Iris pigment epithelial cell (primary cell): ENCODE measurements at places on chromosomes 6 and 20.

- no peak for DNase-seq
These were observed 24.4 kb upstream of the ARID1B start for GRCh38 chr6:156752666-156753301.

- DNase-seq = no peak
These were observed 41.6 kb upstream of the NOX3 start for GRCh38 chr6:155497273-155497672.

DNA sequence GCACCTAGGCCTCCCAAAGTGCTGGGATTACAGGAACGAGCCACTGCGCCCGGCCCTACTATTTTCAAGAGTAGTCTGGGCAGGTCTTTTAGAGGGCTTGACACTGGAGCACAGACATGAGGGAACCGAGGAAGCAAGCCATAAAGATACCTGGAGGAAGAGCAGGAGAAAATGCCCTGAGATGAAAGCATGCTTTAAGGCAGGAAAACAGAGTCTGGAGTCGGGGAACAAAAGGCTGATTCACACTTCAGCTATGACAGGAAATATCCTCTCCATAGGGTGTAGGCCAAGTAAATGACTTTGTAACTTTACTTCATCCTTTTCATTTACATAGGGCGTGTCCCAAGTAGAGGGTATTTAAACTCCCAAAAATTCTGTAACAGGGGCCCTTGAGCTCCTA, 4.3 kb upstream of the SERINC3 start:
- peak; percentile 51 for DNase-seq

DNA sequence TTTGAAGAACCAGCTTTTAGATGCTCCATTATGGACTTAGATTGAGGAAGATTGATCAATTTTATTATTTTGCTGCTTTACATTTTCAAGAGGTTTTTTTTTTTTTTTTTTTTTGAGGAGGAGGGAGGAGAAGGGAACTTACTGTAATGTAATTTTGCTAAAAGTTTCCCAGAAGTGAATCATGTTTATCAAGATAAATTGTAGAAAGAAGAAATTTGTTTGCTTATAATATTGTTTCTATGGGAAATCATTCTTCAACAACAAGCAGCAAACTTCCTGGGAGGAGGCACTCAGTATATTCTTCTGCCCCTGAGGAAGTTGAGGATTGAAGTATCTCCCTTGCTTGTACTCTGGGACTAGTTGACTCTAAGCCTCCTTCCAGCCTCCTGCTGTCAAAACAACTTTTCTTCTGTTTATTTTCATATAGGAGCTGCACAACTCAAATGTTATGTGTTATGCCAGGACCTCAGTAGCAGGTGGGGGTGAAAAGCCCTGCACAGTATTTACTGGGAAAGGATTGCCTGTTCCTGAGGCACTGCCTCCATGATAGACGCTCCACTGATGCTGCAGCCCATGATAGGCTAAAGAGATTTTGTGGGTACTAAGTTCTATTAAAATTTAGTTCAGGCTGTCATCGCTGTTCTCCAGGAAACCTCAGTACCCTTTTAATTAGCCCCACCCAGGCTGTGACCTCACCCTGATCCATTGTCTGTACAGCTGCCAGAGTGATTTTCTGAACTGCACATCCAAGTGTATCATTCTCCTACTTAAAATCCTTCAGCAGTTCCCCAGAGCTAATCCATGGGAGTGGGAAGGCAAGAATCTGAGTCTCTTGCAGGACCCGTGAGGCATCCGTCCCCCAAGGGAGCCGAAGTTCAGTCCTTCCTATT, 51.9 kb downstream of the CARMIL1 start:
- no peak for DNase-seq

GRCh38 chr20:38139977-38140753, 24.9 kb downstream of the TGM2 start:
- DNase-seq = peak; percentile 77

GRCh38 chr6:113347436-113347835, 509.7 kb upstream of the MARCKS start:
- peak; percentile 52 for DNase-seq

DNA sequence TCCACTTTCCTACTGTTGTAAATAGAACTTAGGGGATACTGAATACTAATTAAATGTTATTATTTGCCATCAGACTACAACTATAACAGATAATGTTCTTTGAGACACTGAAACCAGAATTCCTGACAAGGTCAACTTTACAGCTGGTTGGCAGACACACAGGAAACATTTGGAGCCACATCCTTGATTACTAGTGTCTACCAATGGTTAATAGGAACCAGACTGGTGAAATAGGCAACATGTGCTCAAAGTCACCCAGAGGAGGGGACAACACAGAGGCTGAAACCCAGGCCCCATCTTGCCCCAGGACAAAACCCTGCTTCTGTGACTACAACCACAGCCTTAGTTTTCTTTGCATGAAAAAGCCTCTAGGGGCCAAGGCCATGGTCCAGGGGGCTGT, 47.8 kb upstream of the NT5E start:
- no peak for DNase-seq

GRCh38 chr6:2314641-2315040, 69.2 kb upstream of the GMDS start:
- DNase-seq = no peak

GRCh38 chr6:145247692-145248419, 487.5 kb downstream of the EPM2A start:
- DNase-seq = peak; percentile 97

DNA sequence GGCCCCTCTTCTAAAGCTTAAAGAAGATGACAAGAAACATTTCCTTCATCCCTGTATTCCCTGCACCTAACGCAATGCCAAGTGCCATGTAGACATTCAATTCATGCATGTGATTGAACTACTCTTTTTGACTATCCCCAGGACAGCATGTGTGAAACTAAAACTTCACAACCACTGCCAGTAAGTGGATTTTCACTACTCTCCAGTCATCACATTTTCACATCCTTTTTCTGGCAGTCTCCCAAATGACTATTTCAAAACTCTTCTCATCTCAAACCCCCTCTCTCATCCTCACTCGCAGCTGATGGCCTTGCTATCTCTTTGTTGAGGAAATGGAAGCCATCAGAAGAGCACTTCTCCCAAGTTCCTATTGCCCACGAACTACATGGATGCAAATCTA, 122.6 kb downstream of the OPRM1 start:
- DNase-seq = no peak

DNA sequence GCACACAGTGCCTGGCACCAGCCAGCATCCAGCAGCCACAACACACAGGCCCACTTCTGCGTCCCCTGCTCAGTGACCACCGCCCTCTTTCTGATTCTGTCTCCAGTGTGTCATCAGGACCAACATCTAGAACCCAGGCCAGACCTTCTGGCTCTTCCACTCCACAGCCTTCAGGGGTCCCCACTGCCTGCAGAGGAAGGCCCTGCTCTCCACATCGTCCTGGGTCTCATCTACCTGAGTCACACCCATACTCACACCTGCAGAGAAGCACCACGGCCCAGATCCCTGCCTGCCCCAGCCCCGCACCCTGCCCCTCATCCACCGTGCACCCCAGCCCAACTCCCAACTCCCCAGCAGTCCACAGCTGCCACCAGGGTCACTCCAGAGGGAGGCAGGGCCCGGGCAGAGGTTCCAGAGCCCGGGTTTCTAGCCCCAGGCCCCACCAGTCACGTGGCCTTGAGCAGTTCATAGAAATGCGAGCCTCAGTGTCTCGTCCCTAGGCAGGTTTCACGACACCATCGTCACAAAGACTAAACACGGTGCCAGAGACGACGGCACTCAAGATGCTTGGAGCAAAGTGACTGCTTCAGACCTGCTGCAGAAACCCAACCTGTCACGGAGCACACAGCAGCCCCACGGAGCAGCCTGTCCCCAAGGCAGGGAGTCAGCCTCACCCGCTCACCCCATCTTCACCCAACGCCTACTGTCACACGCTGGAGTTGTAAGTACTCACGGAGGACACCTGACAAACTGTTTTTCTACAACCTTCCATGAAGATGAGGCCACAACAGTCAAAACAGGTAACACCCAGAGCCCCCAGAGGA, 16.1 kb downstream of the TAF4 start:
- no peak for DNase-seq

DNA sequence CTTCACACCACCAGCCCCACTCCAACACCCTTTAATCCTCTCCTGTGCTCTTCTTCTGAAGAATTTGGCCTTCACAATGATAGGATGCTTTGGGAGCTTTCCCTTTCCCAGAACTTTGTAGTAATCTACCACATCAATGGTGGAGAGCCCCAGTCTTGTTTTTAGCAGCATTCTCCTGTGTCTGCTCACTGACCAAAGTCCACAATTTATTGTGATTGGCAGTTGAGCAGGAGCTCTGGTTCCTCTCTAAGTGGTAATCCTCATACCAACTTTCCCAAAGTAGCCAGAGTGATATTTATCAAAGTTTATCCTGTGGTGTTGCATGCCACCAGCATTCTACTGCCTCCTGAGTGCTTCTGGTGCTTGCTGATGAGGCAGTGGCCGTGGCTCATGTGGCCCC, 29.0 kb upstream of the OPN5 start:
- no peak for DNase-seq

DNA sequence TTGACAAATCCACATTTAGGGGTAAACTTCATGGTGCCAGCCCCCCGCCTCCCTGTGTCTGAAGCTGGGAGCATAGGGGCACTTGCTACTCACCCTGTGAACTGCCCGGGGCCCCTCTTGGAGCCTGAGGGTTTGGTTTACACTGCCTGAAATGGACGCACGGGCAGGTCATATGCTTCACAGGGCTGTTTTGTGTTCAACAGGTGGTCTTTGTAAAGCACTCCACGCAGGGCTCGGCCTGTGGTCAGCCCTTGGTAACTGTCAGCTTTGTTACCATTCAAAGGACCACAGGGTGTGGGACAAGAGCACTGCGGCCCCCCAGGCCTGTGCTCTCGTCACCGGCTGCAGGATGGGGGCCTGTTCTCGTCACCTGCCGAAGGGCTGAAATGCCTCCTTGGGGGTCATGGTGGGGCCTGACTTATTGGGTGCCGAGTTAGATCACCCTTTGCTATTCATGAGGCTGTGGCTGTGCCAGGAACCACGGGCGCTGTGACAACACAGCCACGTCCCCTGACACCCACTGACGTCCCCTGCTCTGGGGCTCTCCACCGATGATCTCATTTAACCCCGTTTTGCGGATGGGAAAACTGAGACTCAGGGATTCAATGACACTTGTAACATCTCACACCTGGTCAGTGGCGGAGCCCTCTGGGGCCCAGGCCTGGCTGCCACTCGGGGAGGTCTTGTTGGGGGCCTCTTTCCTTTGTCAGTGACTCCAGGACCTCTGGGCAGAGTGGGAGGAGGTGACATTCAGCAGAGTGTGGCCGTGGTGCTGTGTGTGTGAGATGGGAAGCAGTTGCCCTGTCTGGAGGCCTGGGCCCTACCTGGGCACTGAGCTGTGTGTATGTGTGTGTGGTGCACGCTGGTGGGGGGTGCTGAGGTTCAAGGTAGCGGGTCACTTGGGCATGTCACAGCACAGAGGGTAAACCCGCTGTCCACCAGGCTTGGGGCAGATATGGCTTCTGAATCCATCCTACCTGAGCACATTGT, 24.9 kb downstream of the ZBP1 start:
- no peak for DNase-seq

DNA sequence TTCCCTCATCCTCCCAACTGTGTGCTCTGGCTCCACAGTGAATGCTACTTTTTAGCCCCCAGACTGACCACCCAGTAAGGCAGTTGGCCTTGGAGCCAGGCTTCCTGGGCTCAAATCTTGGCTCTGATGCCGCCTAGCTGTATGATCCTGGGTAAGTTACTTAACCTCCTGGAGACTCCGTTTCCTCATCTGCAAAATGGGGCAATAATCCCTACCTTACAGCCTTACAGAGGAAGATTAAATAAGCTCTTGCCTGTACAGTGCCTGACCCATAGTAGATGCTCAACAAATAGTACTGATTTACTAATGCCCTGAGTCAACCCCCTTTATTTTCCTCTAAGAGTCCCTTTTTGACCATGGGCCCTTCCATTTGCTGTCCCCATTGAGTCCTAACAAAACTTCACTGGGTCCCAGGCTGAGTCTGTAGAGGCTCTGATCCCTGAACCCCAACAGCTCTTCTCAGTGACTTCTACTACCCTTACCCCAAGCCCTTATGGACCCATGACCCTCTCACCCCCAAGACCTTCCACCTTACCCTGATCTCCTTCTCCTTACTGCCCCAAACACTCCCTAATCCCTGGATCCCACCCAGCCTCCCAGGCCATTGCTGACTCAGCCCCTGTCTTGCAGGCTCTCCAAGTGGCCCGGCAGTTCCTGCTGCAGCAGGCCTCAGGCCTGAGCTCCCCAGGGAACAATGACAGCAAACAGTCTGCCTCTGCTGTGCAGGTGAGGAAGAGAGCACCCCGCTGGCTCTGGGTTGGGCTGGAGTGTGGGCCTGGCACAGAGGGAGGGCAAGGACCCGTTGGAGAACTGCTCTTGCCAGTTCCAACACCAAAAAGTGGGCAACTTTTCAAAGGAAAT, 31.4 kb downstream of the FOXP4 start:
- DNase-seq = peak; percentile 52

DNA sequence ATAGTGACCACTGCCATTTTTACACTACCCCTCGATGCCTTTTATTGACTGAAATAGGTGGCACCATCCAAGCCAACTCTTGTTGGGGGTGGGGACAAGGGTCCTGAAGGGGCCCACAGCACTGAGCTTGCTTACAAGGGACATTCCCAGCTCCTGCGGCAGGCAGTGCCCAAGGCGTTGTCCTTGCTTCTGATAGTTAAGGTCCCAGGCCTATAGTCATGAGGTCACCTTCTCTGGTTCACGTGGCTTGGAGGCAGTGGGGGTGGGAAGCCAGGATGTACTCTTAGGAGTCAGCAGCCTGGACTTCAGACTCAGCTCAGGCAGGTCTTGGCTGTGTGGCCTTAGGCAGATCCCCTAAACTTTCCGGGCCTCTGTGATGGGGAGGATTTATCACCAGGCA, 48.6 kb downstream of the TOX2 start:
- peak; percentile 67 for DNase-seq

DNA sequence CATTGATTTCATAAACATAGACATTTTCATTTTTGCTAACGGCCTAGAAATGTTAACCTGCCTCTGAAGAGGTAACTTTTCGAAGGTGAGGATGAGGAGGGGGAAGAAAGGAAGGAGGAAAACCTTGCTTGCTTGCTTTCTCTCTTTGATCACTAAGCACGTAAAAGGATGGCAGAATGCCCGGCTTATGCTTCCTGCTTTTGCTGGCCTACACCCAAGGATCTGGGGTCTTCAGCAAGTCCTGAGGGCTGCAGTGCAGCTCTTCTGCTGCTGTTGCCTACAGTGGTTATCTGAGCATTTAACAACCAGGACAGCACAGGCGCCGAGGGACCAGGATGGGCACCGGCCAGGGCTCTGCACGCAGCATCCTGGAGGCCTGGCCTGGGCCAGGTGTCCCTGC, 150.8 kb upstream of the TAB2 start:
- peak; percentile 31 for DNase-seq

GRCh38 chr6:131001111-131001736, 61.8 kb downstream of the EPB41L2 start:
- DNase-seq = no peak

DNA sequence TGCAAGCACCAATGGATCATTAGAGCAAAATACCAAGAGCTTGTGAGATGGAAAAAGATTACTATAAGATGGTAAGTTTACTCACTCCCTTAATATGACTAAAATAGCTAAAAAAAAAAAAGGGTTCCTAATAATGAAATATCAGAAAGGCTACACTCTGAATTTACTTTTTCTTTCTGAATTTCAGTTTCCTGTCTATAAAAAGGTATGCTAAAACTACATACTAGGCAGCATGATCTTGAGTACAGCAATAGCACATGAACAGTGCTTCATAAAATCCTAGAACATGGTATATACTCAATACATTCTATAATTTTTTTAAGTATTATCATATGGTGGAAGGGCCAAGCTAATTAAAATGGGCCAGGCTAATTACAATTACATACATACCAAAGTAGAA, 24.0 kb upstream of the FAM135A start:
- no peak for DNase-seq

GRCh38 chr20:7950387-7950786, 10.1 kb upstream of the HAO1 start:
- no peak for DNase-seq
